ENCODE measurements at places on chromosomes 7 and 10.
A peak's percentile ranks its signal among the peaks of the same experiment; 100 is the strongest.

DNA sequence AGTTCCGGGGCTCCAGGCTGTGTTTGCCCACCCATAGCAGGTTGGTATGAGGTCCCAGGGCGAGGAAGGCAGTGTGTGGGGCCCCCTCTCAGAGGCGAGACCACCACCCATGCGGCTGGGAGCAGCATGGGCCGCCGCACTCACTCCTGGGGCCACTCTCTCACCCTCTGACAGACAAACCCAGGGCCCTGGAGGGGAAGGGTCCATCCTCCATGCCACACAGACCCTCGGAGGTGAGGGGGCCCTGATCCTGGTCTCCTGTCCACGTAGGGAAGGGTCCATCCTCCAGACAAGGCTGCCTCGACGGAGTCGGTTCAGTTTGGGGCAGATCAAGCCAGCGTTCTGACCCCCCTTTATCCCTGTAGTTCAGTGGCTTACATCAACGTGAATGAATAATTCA is 230.8 kb downstream of the ELFN1 start:
- DNase-seq, result no peak
- peaks cover 5% of the 10 kb centered on the region for H3K36me3 ChIP-seq
- no peak overlapping the region for H3K27ac ChIP-seq
- no peak overlapping the region for H3K4me3 ChIP-seq
- H3K4me1 ChIP-seq, result no peaks in the 10 kb centered on the region
- no peaks in the 10 kb centered on the region for H3K27me3 ChIP-seq

DNA sequence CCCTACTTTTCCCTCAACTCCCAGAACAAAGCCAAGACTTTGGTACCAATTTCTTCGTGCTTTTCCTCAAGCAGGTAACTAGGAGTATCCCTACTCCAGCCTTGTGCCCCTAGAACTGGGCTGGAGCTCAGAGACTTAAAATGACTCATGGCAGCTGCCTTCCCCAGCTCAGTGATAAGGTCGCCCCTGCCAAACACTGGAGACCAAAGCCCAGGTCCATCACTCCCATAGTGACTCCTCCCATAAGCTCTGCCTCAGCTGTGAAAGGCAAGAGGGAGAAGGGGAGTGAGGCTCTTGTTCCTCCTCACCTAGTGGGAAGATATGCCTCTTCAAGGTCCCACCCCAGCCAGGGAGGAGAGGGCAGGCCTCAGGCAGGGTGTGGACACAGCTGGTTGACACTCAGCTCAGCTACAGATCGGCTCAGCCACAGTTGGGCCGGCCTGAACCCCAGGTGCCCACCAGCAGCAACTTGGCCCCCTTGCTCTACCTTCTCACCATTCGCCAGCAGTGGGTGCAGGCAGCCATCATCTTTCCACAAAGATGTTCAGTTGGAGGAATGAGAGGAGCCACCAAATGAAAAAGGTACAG is 13.8 kb upstream of the CYREN start:
- H3K27ac ChIP-seq, result no peak overlapping the region
- peak overlapping the region; percentile 22 for H3K4me3 ChIP-seq
- peaks cover 4% of the 10 kb centered on the region for H3K36me3 ChIP-seq
- no peaks in the 10 kb centered on the region for H3K27me3 ChIP-seq
- no peak for DNase-seq

- H3K27me3 ChIP-seq, result no peaks in the 10 kb centered on the region
- H3K4me1 ChIP-seq, result no peaks in the 10 kb centered on the region
- DNase-seq, result no peak
- H3K4me3 ChIP-seq, result no peak overlapping the region
- H3K27ac ChIP-seq, result no peak overlapping the region
- H3K36me3 ChIP-seq, result no peaks in the 10 kb centered on the region
Measured at GRCh38 chr10:7117806-7118674, 292.8 kb downstream of the SFMBT2 start.

DNA sequence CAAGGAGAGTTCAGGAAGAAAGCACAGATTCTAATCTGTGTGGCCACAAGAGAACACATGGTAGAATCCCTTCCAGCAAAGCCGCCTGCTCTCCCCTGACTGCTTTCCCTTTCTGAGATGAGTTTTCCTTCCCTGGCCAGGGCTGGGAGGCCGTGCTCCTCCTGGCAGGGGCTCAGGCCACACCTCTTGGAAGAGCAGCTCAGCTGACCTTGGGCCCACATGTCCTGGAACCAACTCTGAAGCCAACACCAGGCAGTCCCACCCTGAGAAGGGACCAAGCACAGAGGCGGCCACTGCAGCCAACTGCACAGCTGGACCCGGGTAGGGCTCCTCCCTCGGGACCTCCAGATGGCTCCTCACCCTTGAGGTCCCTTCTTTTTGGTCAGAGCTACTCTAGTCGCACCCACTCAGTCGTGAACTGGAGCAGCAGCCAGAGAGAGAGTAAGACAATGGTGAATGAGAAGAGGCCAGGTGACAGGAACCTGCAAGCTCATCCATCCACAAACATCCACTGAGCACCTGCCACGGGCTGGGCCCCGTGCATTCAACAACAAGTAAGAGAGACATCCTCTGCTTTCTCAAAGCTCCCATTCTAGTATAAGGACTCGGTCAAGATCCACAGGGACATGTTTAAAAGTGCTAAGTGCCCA is 40.3 kb downstream of the FAM53B start:
- no peak overlapping the region for H3K4me3 ChIP-seq
- H3K27me3 ChIP-seq, result no peaks in the 10 kb centered on the region
- peaks cover 23% of the 10 kb centered on the region for H3K36me3 ChIP-seq
- no peak for DNase-seq
- H3K4me1 ChIP-seq, result peaks cover 7% of the 10 kb centered on the region

- H3K27ac ChIP-seq, result no peak overlapping the region
- no peaks in the 10 kb centered on the region for H3K27me3 ChIP-seq
- DNase-seq, result no peak
- no peak overlapping the region for H3K4me3 ChIP-seq
- no peaks in the 10 kb centered on the region for H3K36me3 ChIP-seq
- H3K4me1 ChIP-seq, result no peaks in the 10 kb centered on the region
Measured at GRCh38 chr10:107423903-107424302, 259.4 kb upstream of the SORCS1 start.

GRCh38 chr10:59908808-59909143 is 2.4 kb upstream of the CCDC6 start:
- peaks cover 22% of the 10 kb centered on the region for H3K4me1 ChIP-seq
- no peaks in the 10 kb centered on the region for H3K36me3 ChIP-seq
- no peak overlapping the region for H3K4me3 ChIP-seq
- no peaks in the 10 kb centered on the region for H3K27me3 ChIP-seq
- no peak for DNase-seq
- no peak overlapping the region for H3K27ac ChIP-seq

- no peaks in the 10 kb centered on the region for H3K27me3 ChIP-seq
- DNase-seq, result no peak
- H3K4me3 ChIP-seq, result no peak overlapping the region
Measured at GRCh38 chr10:87579563-87579962, 74.9 kb downstream of the MINPP1 start.

DNA sequence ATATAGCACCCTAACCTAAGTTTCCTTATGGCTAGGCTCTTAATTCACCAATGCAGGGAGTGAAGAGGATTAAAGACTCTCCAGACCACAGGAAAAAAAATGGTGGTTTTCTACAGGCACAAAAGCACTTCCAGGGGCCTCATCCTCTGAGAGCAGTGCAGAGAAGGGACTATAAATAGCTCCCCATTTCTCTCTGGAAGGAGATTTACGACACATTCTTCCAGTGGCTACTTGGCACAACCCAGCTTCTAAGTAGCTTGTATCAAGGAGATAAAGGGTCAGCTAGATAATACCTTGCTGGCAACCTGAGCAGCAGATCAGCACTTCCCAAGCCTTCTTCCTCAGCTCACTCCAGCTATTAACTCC is 73.5 kb downstream of the CRPPA start:
- H3K4me3 ChIP-seq, result no peak overlapping the region
- no peaks in the 10 kb centered on the region for H3K36me3 ChIP-seq
- peak overlapping the region; percentile 3 for H3K27ac ChIP-seq
- no peak for DNase-seq
- H3K4me1 ChIP-seq, result no peaks in the 10 kb centered on the region

DNA sequence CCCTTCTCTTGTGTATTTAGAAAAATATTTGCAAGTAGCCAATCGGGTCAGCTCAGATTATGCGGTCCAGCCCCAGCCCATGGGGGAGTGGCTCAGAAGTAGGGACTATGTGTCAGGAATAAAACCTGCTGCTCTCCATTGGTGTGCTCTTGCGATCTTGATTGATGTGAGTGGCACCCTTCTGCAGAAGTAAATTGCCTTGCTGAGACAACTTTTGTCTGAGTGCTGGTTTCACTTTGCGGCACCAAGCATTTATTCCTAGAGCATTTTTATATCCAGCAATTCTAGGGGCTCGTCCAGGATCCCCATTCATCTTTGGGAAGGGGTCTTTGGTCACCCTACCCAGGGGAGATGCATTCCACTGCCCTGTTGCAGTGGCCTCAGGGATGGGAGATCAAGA is 26.1 kb upstream of the FAM221A start:
- no peak overlapping the region for H3K27ac ChIP-seq
- no peaks in the 10 kb centered on the region for H3K27me3 ChIP-seq
- H3K36me3 ChIP-seq, result no peaks in the 10 kb centered on the region

DNA sequence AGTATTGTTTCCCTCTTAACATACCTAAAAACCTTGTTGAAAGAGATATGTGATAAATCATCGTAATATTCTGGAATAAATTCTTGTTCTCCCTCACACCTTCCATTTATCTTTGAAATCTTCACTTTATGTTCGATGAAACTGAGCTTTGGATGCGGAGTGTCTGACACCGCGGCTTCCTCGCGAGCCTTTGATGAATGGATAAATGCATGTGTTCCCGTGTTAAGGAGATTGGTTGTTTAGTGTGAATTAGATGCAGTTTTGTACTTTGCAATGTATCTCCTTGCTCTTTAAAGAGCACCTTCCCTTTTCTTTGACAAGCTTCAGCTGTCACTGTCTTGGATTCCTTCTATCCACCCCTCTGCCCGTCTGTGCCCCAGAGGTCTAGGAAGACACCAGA is 138.1 kb downstream of the DOCK1 start:
- no peak overlapping the region for H3K27ac ChIP-seq
- H3K4me3 ChIP-seq, result no peak overlapping the region
- peaks cover 19% of the 10 kb centered on the region for H3K36me3 ChIP-seq
- H3K27me3 ChIP-seq, result no peaks in the 10 kb centered on the region
- H3K4me1 ChIP-seq, result no peaks in the 10 kb centered on the region

DNA sequence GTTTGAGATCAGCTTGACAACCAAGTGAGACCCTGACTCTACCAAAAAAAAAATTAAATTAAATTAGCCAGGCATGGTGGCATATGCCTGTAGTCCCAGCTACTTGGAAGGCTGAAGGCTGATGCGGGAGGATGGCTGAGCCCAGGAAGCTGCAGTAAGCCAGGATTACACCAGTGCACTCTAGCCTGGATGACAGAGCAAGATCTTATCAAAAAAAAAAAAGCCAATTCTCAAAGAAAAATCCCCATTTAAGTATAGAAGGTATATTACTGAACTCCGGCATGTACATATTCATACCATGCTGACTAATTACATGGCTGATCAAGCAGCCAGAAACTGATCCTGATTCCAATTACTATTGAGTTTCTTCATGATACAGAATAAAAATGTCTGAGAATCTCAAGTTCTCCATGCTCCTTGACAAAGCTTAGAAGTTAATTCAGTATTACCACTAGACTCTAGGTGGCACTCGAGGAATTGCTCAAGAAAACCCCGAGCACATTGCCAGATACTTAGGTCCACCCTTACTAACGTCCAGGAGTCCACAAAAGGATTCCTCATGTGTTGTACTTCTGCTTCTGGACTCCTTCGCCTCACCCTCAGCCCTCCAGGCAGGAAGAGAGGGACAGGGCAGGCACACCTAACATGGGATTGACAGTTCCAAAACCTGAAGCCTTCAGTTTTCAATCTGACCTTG is 148.9 kb downstream of the PARD3 start:
- H3K4me3 ChIP-seq, result no peak overlapping the region
- H3K4me1 ChIP-seq, result peaks cover 8% of the 10 kb centered on the region
- no peaks in the 10 kb centered on the region for H3K36me3 ChIP-seq
- peak; percentile 30 for DNase-seq
- H3K27me3 ChIP-seq, result no peaks in the 10 kb centered on the region
- no peak overlapping the region for H3K27ac ChIP-seq

DNA sequence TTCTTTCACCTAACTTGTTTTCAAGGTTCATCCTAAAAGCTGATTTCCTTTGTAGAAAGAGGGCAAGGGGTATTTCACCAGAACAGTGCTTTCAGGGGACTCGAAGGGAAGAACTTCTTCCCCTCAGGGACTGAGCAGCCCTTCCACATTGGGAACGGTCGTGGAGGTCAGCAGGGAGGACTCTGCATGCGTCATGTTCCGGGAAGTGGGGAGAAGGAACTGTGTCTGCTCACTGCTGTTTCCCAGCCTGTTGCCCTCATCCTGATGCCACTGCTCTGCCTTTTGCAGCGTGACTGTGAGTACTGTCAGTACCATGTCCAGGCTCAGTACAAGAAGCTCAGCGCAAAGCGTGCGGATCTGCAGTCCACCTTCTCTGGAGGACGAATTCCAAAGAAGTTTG is 27.2 kb downstream of the MCM10 start:
- no peak for DNase-seq
- no peak overlapping the region for H3K4me3 ChIP-seq
- no peak overlapping the region for H3K27ac ChIP-seq
- H3K4me1 ChIP-seq, result no peaks in the 10 kb centered on the region
- peaks cover 100% of the 10 kb centered on the region for H3K36me3 ChIP-seq

DNA sequence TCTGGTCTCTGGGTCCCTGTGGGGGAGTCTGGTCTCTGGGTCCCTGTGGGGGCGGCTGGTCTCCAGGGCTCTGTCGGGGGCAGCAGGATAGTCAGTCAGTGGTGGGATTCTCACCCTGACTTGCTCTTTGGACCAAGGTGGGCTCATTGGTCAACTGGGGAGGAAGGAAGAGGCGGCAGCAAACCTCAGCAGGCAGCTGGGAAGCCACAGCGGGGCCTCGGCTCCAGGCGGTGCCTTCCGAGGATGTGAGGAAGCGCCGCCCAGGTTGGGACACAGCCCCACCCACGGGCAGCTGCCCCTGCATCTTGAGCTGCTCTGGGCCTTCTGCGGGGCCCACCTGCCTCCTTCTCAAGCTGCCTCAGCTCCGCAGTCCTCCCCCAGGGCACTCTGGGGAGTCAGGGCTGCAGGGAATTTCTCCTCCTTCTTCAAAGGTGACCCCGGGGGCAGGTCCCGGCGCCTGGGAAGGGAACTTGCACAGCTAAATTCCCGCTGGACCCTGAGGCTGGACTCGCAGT is 20.4 kb upstream of the KNDC1 start:
- peaks cover 23% of the 10 kb centered on the region for H3K4me1 ChIP-seq
- no peak overlapping the region for H3K27ac ChIP-seq
- H3K4me3 ChIP-seq, result no peak overlapping the region
- H3K36me3 ChIP-seq, result no peaks in the 10 kb centered on the region
- no peaks in the 10 kb centered on the region for H3K27me3 ChIP-seq
- DNase-seq, result no peak
